Natural killer cell treated with Interleukin-12 subunit alpha and Interleukin-12 subunit beta and Interleukin-15 and Interleukin-18, amount 100 ng/mL, for 72 hours (primary cell): ENCODE measurements at places on chromosomes 1 and 21.

GRCh38 chr1:64229307-64229706 is 25.9 kb downstream of the UBE2U start:
- no peak for DNase-seq

- DNase-seq = no peak
Measured at GRCh38 chr1:208652296-208653160, 408.3 kb upstream of the PLXNA2 start.

DNA sequence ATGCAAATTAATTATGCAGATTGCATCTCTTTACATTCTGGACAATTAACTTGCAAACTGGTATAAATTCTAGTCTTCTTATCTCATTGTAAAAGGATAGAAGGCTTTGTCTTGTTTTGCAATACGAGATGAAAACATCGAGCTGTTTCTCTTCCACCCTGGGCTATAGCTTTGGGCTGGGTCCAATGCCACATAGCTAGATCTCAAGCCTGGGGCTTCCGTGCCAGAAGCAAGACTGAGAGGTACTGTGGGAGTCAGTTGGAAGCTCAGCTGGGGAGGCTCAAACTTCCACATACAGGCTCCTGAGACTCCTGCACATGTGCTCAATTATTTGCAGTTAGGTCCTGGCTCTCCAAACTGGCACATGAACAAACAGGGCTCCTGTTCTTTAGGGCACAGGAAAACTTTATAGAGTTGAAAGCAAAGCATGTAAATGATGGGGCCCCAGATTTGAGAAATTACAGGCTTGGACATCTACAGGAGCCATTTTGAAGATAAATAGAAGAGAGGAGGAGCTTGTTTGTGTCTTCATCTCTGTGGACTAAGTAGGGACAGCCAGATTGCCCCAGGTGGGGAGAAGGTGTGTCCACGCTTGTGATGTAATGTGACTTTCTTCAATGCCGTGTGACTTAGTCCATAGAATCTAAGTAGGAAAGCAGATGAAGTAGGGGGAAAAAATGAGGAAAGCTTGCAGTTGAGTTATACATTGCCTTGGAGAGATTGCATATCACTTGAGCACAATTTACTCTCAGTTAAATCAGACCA is 65.9 kb upstream of the SIPA1L2 start:
- no peak for DNase-seq

GRCh38 chr1:89781494-89782126 is 39.2 kb upstream of the LRRC8D start:
- DNase-seq = no peak

GRCh38 chr1:24390924-24391782 is 22.4 kb downstream of the STPG1 start:
- peak; percentile 72 for DNase-seq

DNA sequence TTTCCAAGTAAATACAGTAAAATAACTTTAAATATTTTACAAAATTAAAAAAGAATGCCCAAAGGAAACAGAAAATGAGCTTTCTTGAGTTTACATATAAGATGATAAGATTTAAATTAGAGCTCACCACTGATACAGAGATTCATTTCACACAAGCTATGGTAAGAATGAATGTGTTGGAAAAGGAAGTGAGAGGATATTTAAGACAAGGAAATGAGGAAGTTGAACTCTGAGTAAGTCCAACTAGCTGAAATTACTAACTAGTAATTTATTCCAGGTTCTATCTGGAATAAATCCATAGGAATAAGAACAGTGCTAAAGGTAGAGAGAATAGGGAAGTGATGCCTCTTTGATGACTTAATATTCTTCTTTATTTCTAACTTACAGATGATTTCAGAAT is 42.4 kb downstream of the FNBP1L start:
- DNase-seq = no peak

- peak; percentile 93 for DNase-seq
Measured at GRCh38 chr1:24966724-24967346, 36.8 kb upstream of the RUNX3 start.

DNA sequence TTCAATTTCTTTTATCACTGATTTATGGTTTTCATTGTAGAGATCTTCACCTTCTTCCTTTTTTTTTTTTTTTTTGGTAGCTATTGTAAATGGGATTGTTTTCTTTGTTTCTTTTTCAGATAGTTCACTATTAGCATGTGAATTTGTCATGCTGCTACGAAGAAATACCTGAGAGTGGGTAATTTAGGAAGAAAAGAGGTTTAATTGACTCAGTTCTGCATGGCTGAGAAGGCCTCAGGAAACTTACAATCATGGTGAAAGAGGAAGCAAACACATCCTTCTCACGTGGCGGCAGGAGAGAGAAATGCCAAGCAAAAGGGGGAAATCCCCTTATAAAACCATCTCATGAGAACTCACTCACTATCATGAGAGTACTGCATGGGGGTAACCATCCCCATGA is 66.4 kb downstream of the DAB1 start:
- DNase-seq = no peak
